ENCODE measurements at places on chromosomes 13 and 19. TPM values are rescaled to one million over a fixed set of nuclear protein-coding genes. Genes with fewer than 3 reads are reported as not detected.
A peak's percentile ranks its signal among the peaks of the same experiment; 100 is the strongest.

CGB5 gene
- total RNA-seq, result not detected

GRCh38 chr13:109369353-109370052 lies 416.9 kb downstream of the IRS2 start:
- DNase-seq, result no peak

DNA sequence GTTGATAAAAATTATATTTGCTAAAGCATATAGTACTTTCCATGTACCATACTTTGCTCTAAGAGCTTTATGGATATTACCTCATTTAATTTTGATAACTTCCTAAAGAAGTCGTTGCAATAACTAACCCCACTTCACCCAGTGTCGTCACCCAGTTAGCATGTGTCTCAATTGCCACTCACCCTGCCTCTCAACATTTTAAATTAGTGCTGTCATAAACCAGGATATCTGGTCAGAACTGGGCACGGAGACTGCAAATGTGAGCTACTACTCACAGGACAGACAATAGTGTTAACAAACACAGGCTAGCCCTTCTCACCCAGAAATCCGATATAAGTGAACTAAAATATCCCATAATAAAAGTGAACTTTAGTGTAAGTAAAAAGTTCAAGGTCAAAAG lies 430.6 kb downstream of the KLF12 start:
- DNase-seq, result no peak

DNA sequence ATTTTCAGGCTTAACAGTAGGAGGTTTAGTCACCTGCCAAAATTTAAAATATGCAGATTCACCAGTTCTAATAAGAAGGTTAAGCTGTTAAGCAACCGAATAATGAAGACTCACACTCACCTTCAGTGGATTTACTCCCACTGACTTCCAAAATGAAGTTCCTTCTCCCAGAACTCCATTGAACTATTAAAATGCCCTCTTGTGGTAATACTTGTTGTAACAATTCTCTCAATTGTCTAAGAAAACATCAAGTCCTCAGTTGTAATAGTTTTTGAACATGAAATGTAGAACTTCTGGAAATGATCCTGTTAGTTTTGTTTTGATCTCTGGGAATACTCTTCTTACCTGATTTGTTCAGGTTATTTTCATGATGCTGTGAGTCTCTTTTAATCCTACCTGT lies 522.0 kb upstream of the ATXN8OS start:
- DNase-seq, result no peak

- DNase-seq, result peak; percentile 22
These were observed 213.6 kb downstream of the FOXO1 start for GRCh38 chr13:40452741-40453334.

Data from thyroid gland (tissue), 4 donors.